ENCODE measurements at places on chromosomes 6 and 20.

DNA sequence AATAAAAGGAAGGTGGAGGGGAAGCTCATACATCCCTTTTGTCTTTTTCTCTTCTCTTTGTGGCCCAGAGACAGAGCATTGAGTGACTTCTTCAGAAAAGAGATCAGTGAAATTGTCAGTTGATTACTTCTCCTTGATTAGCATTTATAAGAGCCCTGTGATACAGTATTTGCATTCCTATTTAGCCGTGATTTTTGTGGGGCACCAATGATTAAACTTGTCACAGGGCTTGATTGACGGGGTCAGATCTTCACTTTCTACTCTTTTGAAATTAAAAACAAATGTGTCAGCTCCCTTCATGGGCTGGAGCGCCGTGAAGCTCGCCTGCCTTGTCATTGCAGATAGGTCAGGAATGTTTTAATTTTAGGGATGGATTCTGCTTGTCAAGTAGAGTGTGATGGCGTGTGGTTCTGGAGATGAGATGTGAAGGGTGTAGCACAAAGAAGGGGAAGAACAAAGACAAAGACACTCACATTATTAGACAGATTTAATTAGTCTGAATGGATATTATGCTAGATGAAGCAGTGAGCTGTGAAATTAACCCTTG is 166.8 kb downstream of the ZNF217 start:
- DNase-seq: no peak

GRCh38 chr6:3349388-3350251 is 90.9 kb downstream of the PSMG4 start:
- no peak for DNase-seq

DNA sequence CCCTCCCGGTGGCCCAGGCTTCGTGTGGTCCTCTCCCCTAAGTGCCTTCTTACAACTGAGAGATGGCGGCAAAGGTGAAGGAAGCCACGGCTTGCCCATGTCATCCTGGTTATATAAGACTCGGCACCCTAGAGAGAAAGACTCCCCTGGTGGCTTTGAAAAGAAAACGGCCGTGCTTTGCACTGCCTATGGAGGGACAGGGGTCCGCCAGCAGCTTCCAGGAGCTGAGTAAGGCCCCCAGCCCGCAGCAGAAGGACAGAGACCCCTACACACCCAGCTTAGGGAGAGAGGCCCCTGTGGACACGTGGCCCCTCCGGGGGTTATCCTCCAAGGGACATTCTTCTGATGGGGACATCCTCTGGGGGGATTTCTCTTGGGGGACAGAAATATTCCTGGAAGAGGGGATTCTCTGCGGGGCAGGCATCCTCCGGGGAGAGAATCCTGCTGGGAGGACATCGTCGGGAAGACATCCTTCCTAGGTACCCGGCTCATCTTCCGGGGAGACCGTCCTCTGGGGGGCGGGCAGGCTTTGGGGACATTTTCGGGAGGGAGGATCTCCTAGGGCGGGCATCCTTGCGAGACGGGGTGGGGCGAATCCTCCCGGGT is 511 bp upstream of the OGFR start:
- no peak for DNase-seq

- no peak for DNase-seq
Observed at GRCh38 chr20:60816901-60817300, 435.2 kb upstream of the CDH4 start.

All from kidney tubule cell (primary cell).